ENCODE measurements at places on chromosomes 11 and 22.
A peak's percentile ranks its signal among the peaks of the same experiment; 100 is the strongest.

DNA sequence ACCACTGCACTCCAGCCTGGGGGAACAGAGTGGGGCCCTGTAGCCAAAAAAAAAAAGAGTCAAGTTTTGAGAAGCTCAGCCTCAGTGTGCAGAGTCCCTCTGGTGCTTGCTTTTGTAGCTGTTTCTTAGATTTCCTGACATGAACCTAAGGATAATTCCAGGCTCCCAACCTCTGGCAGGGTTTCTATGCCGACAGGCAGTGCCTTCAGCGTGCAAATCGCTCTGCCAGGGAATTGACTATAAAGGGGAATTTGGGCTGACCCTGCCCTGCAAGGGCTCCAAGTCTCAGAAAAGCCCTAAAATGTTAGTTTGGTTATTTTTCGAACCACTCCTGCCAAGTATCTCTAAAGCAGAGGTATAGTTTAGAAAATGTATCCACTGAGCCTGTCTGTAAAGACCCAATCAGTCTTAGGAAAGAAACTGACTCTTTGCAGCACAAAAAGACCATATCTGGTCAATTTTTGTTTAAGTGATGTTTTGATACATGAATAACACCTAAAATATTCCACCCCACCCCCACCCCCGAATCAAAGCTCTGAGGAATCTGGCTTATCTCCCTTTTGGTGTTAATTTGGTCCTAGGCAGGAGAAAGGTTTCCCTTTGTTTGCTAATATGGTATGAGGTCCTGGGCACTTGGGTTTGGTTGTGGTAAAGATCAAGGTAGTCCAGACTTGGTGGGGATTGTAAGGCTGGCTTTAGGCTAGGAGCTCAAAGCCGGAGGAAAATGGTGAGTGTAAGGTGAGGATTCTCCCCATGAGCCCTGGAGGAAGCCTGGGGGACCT is 49.7 kb downstream of the ANO1 start:
- no peak for DNase-seq
- H3K36me3 ChIP-seq, result no peaks in the 10 kb centered on the region
- no peak overlapping the region for H3K4me3 ChIP-seq
- H3K27ac ChIP-seq, result no peak overlapping the region

DNA sequence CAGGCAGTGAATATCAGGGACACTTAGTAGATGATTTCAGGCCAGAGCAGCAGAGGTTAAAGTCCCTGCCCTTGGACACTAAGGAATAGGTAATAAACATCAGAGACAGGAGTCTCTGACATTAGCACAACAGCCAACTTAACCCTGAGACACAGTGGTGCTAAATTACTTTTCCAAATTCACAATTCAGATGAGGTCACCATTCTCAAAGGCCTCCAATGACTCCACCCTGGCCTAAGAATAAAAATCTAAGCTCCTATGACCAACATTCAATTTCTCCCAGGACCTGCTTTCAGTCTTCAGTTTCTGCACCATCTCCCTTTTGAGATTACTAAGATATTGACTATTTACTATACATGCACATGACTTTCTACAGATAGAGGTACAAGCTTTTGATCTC is 42.0 kb downstream of the BLID start:
- no peak overlapping the region for H3K4me3 ChIP-seq
- no peaks in the 10 kb centered on the region for H3K4me1 ChIP-seq
- H3K27ac ChIP-seq, result no peak overlapping the region

DNA sequence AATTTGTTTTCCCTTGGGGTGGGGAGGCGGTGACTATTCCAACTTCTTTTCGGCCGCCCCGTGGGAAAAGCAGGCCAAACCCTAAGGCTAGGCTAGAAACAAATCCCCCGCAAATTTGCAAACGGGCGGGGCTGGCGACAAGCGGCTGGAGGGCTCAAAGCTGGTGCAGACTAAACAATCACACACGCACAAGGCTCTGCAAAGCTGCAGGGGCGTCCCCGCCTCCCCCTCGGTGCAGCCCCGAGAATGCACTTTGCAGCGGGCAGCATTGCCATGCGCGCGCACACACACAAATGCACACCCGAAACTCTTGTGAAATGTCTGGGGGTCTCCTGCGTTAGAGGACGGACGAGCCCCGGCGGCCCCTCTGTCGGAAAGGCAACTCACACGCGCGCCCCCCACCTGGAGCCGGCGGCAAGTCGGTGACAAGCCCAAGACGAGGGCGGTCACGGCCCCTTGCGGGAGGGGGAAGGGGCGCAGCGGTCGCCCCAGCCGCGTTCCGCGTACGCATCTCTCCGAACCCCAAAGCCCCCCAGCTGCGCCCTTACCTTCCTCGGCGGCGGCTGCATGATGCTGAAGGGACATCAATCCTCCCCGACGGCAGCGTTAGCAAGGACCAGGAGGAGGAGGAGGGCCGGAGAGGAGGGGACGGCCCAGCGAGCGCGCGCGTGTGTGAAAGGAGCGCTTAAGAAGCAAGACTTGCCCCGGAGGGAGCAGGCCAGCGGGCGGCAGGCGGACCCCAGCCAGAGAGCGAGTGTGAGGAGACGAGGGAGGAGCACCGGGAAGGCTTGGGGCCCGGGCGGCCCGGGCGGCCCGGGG is 600 bp downstream of the FCHSD2 start:
- H3K4me3 ChIP-seq, result peak overlapping the region; percentile 91
- peaks cover 3% of the 10 kb centered on the region for H3K36me3 ChIP-seq
- H3K27ac ChIP-seq, result peak overlapping the region; percentile 80
- no peaks in the 10 kb centered on the region for H3K27me3 ChIP-seq

GRCh38 chr11:12042215-12042676 is 33.8 kb upstream of the DKK3 start:
- H3K27me3 ChIP-seq, result no peaks in the 10 kb centered on the region
- DNase-seq, result peak; percentile 90
- peaks cover 30% of the 10 kb centered on the region for H3K4me1 ChIP-seq
- H3K27ac ChIP-seq, result no peak overlapping the region
- H3K4me3 ChIP-seq, result peak overlapping the region; percentile 21

GRCh38 chr22:28017558-28017820 is 98.4 kb upstream of the PITPNB start:
- no peaks in the 10 kb centered on the region for H3K36me3 ChIP-seq
- no peak overlapping the region for H3K4me3 ChIP-seq
- H3K4me1 ChIP-seq, result no peaks in the 10 kb centered on the region
- H3K27ac ChIP-seq, result no peak overlapping the region

DNA sequence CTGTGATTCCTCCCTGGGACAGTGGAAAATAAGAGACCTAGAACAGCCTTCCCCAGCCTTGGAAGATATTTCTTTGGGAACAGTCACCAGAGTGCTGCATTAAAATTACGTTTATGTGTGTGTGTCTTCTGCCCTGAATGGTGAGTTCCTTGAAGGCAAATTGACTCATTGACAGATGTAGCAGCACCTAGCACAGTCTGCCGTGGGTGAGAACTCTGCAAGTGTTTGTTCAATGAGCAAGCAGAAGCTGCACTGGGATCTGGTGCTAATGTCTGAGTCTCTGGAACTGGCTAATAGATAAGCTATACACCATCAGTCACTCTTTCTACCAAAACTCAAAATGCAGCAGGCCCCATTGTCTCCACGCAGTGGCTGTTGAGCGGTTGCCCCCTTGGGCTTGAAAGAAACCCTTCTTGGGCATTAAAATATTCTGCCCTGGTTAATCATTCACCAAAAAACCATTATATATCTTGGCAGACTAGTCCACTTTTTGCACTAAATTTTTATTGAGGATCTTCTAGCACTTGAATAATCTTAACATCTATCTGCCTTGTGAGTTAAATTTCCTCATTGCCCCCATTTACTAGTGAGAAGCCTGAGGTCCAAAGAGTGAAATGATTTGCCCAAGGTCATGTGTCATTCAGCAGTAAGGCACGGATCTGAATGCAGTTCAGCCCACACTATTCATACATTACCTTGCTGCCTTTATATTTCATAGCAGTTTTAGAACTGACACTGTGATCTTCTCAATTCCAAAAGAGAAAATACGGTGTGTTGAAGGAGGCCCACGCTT is 87.8 kb upstream of the GALNT18 start:
- no peaks in the 10 kb centered on the region for H3K27me3 ChIP-seq
- no peak overlapping the region for H3K4me3 ChIP-seq
- H3K27ac ChIP-seq, result no peak overlapping the region
- no peaks in the 10 kb centered on the region for H3K36me3 ChIP-seq
- no peak for DNase-seq
